ENCODE measurements at places on chromosomes 1 and 21. TPM values are rescaled to one million over a fixed set of nuclear protein-coding genes. Genes with fewer than 3 reads are reported as not detected.

Gene RNF186
- not detected for polyA plus RNA-seq

Gene DPT
- 42.5 TPM for polyA plus RNA-seq

Gene SERPINC1
- polyA plus RNA-seq, result 0.33 TPM

Gene NEGR1
- 23.8 TPM for polyA plus RNA-seq

Gene CCDC185
- not detected for polyA plus RNA-seq

Gene CDA
- 0.43 TPM for polyA plus RNA-seq

Gene OR2T3
- not detected for polyA plus RNA-seq

Gene NAV1
- 25.7 TPM for polyA plus RNA-seq

Gene TRPM2
- polyA plus RNA-seq, result 1.8 TPM

Gene CTBS
- 8.7 TPM for polyA plus RNA-seq

Gene NBPF6
- not detected for polyA plus RNA-seq

Gene INTS7
- polyA plus RNA-seq, result 11.9 TPM

Gene COL11A1
- 576 TPM for polyA plus RNA-seq

Gene OVAAL
- polyA plus RNA-seq, result not detected

Gene GBP6
- polyA plus RNA-seq, result not detected
